Peyer's patch (tissue), 4 donors: ENCODE measurements at places on chromosomes 11 and 22.

GRCh38 chr11:125251956-125252355 is 87.4 kb downstream of the PKNOX2 start:
- no peaks in the 10 kb centered on the region for H3K36me3 ChIP-seq
- no peak overlapping the region for H3K4me3 ChIP-seq
- no peak for DNase-seq
- H3K27ac ChIP-seq: no peak overlapping the region

DNA sequence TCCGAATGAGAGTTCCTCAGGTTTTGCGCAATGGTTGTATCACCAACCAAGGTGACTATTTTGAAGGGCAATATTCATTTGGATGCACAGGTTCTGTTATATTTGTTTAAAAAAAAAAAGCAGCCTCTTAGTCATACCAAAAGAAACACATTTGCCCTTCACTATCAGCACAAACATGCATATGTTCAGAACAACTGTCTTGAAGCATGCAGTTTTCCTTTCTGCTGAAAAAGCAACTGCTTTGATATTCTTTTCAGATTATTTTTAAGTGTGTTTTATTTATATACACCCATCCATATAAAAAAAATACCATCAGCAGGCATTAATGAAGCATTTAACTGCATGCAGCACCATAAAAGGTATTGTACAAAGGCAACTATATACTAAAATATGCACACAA is 67.8 kb downstream of the RBFOX2 start:
- H3K36me3 ChIP-seq: no peaks in the 10 kb centered on the region
- no peak overlapping the region for H3K27ac ChIP-seq
- H3K4me3 ChIP-seq: no peak overlapping the region
- DNase-seq: no peak

- H3K27ac ChIP-seq: peak overlapping the region; percentile 96
- DNase-seq: peak; percentile 87
- H3K4me1 ChIP-seq: no peaks in the 10 kb centered on the region
- no peaks in the 10 kb centered on the region for H3K36me3 ChIP-seq
- H3K27me3 ChIP-seq: no peaks in the 10 kb centered on the region
Observed at GRCh38 chr11:35144136-35144741, 5.3 kb downstream of the CD44 start.

DNA sequence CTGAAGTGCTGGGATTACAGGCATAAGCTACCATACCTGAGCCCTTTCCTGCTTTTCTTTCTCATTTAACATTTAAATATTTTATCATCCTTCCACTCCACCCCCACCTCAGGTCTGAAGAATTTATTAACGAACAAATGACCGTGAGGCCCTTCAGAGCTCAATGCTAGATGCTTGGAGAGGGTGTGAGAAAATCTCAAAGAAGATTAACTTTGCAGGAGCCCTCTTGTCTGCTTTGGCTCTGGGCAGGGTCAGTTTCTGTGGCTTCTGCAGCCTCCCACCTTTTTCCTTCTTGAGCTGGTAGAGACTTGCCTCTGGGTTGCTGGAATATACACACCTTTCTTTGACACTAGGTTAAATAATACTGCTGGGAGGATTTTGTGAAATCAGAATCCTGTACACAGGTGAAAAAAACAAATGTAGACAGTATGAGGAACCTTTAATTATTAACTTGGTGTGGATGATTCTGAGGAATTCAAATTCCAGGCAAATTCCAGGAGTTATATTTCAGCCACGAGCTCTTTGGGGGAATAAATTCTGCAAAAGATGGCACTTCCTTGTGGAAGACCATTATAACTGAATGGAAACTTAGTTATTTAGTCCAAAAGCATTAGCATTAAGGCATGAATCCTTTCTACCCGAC is 3.4 kb upstream of the ZBTB44 start:
- no peak overlapping the region for H3K4me3 ChIP-seq
- H3K4me1 ChIP-seq: no peaks in the 10 kb centered on the region
- H3K36me3 ChIP-seq: no peaks in the 10 kb centered on the region

DNA sequence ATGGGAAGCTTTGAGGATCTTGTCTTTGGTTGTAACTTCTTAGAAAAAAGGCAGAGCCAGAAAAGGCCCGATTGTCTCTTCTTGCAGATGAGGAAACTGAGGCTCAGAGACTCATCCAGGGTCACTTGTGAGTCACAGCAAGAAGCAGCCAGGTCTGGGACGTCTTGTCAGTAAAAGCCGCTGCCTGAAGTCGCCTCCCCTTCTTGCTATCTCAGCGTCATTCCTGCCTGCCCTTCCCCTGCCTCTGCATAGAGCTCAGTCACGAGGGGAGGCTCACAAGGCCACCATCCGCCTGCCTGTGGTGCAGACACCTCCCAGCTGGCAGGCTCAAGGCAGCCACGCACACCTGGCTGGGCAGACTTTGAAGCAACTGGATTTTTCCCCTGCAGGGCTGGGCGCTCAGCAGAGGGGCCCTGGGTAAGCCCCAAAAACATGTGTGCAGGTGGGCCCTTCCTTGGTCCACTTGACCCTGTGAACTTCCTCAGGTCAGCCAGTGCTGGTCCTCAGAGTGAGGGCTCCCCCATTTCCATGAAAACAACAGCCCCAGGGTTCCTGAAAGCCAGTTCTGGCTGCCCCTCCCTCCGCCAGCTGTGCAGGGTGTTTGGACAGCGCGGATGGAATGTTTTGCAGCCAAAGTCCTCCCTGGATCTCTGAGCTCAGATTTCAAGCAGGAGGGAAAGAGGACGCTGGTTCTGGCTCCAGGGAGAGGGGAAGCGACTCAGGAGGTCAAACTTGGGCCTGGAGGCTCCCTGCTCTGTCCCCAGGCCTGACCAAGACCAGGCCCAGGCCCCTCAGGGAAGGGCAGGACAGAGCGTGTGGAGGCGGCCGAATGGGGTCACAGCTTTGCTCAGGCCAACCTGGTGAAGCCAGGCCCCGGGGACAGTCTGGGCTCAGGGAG is 6.0 kb upstream of the RAB3IL1 start:
- no peak for DNase-seq
- peaks cover 3% of the 10 kb centered on the region for H3K4me1 ChIP-seq
- no peaks in the 10 kb centered on the region for H3K36me3 ChIP-seq
- H3K27ac ChIP-seq: peak overlapping the region; percentile 78
- no peaks in the 10 kb centered on the region for H3K27me3 ChIP-seq
- no peak overlapping the region for H3K4me3 ChIP-seq

GRCh38 chr22:27073601-27074425 is 416.4 kb downstream of the MIAT start:
- H3K27ac ChIP-seq: no peak overlapping the region
- no peaks in the 10 kb centered on the region for H3K4me1 ChIP-seq
- H3K36me3 ChIP-seq: no peaks in the 10 kb centered on the region
- DNase-seq: no peak
- H3K27me3 ChIP-seq: no peaks in the 10 kb centered on the region

- DNase-seq: no peak
- H3K36me3 ChIP-seq: no peaks in the 10 kb centered on the region
- H3K27ac ChIP-seq: no peak overlapping the region
- no peaks in the 10 kb centered on the region for H3K27me3 ChIP-seq
- no peaks in the 10 kb centered on the region for H3K4me1 ChIP-seq
Observed at GRCh38 chr11:12994476-12994875, 14.6 kb upstream of the RASSF10 start.

- no peaks in the 10 kb centered on the region for H3K27me3 ChIP-seq
- peaks cover 2% of the 10 kb centered on the region for H3K4me1 ChIP-seq
- no peak for DNase-seq
- no peak overlapping the region for H3K4me3 ChIP-seq
Observed at GRCh38 chr11:117002639-117003299, 95.5 kb downstream of the SIK3 start.

DNA sequence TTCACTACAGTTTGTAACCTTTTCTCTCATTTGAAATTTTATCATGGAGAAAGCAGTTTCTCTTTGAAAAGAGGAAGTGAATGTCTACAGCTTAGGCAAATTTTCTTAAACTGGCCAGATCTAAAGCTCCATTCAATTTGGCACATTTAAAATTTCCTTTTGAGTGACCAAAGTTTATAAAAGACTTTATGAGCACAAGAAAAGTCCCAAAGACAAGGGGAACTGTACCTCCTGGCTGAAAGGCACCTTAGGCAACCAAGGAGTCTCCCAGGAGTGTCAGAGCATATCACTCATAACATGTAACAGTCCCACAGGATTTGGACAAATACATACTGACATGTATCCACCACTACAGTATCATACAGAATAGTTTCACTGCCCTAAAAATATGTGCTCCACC is 41.3 kb downstream of the NARS2 start:
- H3K27me3 ChIP-seq: no peaks in the 10 kb centered on the region
- peak overlapping the region; percentile 56 for H3K27ac ChIP-seq
- H3K36me3 ChIP-seq: no peaks in the 10 kb centered on the region
- H3K4me3 ChIP-seq: no peak overlapping the region

DNA sequence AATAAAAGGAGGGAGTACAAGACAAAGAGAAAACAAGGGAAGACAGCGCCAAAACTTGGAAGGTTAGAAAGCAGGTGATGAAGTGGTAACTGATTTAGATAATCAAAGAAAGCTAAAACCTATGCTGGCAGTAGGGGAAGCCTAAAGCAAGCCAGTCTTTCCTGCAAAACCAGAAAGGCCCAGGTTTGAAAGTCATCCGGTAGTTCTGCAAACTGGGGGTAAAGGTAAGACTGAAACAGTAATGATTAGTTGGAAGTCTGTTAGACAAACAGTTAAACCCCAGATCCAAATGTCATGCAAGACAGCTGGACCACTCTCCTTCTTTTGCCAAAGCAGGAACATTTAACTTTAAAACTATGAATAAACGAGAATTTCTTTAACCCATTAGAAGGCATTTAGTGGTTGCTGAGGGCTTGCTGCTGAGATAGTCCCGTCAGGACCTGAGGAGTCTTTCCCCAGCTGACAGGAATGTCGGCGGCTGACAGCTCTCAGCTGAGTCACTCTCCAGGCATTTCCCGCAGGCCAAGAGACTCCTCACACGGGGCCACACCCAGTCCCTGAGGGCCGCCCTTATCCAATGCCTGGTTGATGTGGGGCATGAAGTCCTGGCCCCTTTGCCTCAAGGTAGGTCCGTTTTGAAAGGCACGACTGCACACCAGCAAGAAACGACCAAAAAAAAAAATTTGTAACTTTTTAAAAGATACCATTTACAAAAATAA is 36.3 kb upstream of the CFAP300 start:
- DNase-seq: no peak
- H3K36me3 ChIP-seq: no peaks in the 10 kb centered on the region
- no peak overlapping the region for H3K27ac ChIP-seq
- no peaks in the 10 kb centered on the region for H3K4me1 ChIP-seq

GRCh38 chr11:117724104-117724503 is 72.9 kb downstream of the DSCAML1 start:
- no peaks in the 10 kb centered on the region for H3K4me1 ChIP-seq
- no peak overlapping the region for H3K4me3 ChIP-seq

- peak; percentile 25 for DNase-seq
- peak overlapping the region; percentile 85 for H3K4me3 ChIP-seq
- H3K36me3 ChIP-seq: no peaks in the 10 kb centered on the region
- H3K27ac ChIP-seq: peak overlapping the region; percentile 88
- no peaks in the 10 kb centered on the region for H3K27me3 ChIP-seq
Observed at GRCh38 chr11:119100994-119101758, 477 bp downstream of the DPAGT1 start.

DNA sequence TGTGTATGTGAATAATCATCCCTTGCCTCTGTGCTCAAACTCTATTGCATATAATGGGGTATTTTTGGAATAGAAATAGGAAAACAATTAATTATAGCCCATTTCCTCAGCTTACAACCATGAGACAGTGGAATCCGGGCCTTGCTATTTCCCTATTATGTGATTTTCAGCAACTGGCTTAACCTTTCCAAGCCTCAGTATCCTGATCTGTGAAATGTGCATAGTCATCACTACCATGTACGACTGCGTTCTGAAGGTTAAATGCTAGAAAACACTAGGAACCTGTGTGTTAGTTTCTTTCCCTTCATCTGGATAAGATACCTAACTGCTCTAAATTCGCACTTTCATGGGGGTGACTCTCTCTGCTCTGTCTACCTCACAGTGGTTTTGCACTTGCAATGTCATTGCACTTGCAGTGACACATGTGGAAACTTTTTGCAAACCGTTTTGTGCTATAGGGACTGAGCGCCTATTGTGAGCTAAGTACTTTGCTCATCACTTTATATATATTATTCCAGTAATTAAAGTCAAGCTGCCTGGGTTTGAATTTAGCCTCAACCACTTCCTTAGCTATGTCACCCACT is 48.3 kb downstream of the IRAG1 start:
- no peak overlapping the region for H3K4me3 ChIP-seq
- H3K27me3 ChIP-seq: no peaks in the 10 kb centered on the region
- no peak for DNase-seq
- peaks cover 13% of the 10 kb centered on the region for H3K4me1 ChIP-seq
- no peaks in the 10 kb centered on the region for H3K36me3 ChIP-seq

DNA sequence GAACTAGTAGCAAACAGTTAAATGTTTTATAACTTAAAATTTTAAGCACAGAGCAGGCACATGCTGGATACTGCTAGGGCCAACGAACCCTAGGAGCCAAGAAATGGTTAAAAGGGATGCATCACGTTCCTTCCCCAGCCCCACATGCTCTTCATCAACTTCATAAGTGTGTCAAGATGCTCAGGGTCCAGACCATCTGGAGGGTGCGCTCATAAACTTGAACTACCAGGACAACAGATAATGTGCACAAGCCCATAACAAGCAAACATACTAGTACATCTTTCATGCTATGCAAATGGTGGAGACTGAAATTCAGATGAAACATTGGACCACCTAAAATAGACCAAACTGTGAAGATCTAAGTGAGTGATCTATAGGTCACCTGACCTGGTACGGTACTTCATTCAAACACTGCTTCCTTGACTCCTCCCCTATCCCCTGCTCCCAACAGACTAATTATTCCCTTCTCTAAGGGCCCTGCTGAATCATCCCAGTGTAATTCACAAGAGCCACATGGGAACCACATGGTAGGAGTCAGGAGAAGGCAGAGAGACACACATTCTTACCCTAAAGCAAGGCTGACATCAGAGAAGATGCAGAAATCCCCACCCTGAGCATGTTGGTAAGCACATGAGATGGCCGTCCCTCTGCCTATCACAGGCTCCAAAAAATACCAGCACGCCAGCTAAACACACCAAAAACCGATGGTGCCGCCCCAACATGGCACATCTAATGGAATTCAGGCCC is 83.9 kb downstream of the ETS1 start:
- no peaks in the 10 kb centered on the region for H3K36me3 ChIP-seq
- H3K4me1 ChIP-seq: peaks cover 62% of the 10 kb centered on the region
- no peaks in the 10 kb centered on the region for H3K27me3 ChIP-seq
- H3K4me3 ChIP-seq: no peak overlapping the region
- no peak for DNase-seq
- peak overlapping the region; percentile 90 for H3K27ac ChIP-seq

GRCh38 chr11:107679255-107680024 is 32.4 kb downstream of the SLN start:
- H3K27ac ChIP-seq: no peak overlapping the region
- H3K27me3 ChIP-seq: no peaks in the 10 kb centered on the region
- H3K4me1 ChIP-seq: no peaks in the 10 kb centered on the region
